ENCODE measurements at places on chromosomes 5 and 9. TPM values are rescaled to one million over a fixed set of nuclear protein-coding genes. Genes with fewer than 3 reads are reported as not detected.

GRCh38 chr9:89770531-89771174, 165.8 kb downstream of the GADD45G start:
- DNase-seq = peak; percentile 24
- peaks cover 9% of the 10 kb centered on the region for H3K4me1 ChIP-seq
- no peaks in the 10 kb centered on the region for H3K36me3 ChIP-seq
- H3K27ac ChIP-seq = no peak overlapping the region
- H3K27me3 ChIP-seq = no peaks in the 10 kb centered on the region
- no peak overlapping the region for H3K4me3 ChIP-seq

- no peaks in the 10 kb centered on the region for H3K27me3 ChIP-seq
- no peak for DNase-seq
- H3K4me3 ChIP-seq = no peak overlapping the region
- H3K4me1 ChIP-seq = peaks cover 50% of the 10 kb centered on the region
- peaks cover 35% of the 10 kb centered on the region for H3K36me3 ChIP-seq
These were observed 3.6 kb downstream of the MGAT4B start for GRCh38 chr5:179802950-179803562.

- H3K27ac ChIP-seq = peak overlapping the region; percentile 70
- peak; percentile 15 for DNase-seq
- H3K4me3 ChIP-seq = peak overlapping the region; percentile 69
These were observed 697 bp downstream of the SLC1A1 start for GRCh38 chr9:4490705-4491625.

DNA sequence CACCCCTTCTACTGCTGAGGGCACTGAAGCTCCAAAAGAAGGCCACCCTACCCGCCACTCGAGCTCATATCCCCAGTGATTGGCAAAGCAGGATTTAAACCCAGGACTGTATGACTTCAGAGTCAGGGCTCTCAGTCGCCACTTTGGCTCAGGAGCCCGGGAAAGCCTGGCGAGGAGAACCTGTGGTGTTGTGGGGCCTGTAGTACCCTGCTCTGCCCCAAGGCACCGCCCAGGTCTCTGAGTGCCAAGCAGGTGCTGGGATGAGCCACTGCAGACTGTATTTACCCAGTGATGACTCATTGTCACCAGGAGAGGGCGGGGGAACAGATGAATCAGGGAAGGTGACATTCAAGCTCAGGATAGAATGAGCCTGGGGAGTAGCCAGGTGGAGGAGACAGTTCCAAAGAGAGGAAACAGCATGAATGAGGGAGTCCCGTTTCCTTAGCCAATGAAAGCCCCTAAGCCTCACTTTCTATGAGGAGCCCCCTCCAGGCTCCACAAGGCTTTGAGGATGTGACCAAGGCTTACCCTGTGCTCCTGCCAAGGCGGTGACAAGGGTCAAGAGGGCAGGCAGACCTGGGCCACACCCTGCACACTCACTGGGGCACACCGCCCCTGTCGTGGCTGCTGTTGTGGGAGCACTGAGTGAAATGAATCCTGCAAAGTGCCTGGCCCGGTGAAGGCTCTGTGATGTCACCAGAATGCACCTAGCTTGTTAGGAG, 17.8 kb upstream of the DPM2 start:
- H3K4me1 ChIP-seq = peaks cover 57% of the 10 kb centered on the region
- H3K27ac ChIP-seq = peak overlapping the region; percentile 68
- no peak overlapping the region for H3K4me3 ChIP-seq
- H3K36me3 ChIP-seq = no peaks in the 10 kb centered on the region

DNA sequence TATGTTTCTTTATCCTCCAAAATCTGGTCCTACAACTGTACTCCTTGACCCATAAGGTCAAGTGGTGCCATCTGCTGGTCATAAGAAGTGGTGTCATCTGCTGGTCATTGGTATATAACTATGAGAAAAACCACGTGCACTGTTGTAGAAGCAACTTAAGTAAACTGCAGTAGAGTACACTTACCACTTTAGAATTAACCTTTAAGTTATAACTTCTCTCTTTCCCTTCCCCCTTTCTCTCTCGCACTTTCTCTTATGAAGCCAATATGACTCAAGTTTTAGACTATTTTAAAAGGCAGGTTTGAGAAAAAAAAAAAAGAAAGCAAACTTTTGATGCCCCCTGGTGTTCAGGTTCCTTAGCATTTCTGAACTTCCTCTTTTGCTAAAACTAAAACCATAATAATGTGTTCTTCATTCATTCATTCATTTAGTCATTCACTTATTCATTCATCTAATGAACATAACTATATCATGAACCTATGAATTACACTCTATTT, 12.8 kb upstream of the MTAP start:
- no peak overlapping the region for H3K4me3 ChIP-seq
- H3K4me1 ChIP-seq = no peaks in the 10 kb centered on the region
- H3K27ac ChIP-seq = no peak overlapping the region
- peak; percentile 51 for DNase-seq

- DNase-seq = no peak
- no peaks in the 10 kb centered on the region for H3K27me3 ChIP-seq
- H3K36me3 ChIP-seq = peaks cover 7% of the 10 kb centered on the region
These were observed 9.7 kb downstream of the FAXDC2 start for GRCh38 chr5:154840435-154841272.

DNA sequence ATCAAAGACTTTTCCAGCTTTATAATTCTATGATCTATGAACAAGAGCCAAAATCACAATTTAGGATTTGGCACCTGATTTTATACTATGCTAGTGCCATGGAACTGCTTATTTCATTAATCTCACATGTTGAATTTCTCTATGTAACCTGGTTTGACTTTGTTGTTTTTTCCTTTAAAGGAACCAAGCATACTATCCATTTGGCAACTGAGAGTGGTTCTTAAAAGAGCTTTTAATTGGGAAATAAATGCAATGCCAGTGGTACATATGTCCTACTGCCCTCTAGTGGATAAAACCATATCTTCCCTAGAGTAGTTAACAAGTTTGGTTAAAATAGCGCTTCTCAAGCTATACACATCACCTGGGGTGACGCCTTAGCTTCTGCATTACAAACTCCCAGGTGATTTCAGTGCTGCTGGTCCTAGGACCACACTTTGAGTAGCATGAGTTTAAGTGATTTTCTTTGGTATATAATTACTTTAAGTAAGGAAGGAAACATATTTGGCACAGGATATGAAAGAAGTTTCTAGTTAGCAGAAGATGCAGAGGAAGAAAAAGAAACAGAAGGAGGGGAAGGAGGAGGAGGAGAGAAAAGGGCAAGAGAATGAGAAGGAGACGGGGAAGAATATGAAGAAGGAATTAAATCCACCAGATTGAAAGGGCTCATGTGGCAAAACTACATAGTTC, 56.8 kb downstream of the FGF10 start:
- no peaks in the 10 kb centered on the region for H3K36me3 ChIP-seq
- no peaks in the 10 kb centered on the region for H3K4me1 ChIP-seq
- H3K27me3 ChIP-seq = no peaks in the 10 kb centered on the region
- DNase-seq = no peak

GRCh38 chr5:113526421-113526820, 12.9 kb downstream of the YTHDC2 start:
- DNase-seq = no peak
- no peak overlapping the region for H3K27ac ChIP-seq
- no peaks in the 10 kb centered on the region for H3K36me3 ChIP-seq
- H3K27me3 ChIP-seq = no peaks in the 10 kb centered on the region
- peaks cover 30% of the 10 kb centered on the region for H3K4me1 ChIP-seq

DNA sequence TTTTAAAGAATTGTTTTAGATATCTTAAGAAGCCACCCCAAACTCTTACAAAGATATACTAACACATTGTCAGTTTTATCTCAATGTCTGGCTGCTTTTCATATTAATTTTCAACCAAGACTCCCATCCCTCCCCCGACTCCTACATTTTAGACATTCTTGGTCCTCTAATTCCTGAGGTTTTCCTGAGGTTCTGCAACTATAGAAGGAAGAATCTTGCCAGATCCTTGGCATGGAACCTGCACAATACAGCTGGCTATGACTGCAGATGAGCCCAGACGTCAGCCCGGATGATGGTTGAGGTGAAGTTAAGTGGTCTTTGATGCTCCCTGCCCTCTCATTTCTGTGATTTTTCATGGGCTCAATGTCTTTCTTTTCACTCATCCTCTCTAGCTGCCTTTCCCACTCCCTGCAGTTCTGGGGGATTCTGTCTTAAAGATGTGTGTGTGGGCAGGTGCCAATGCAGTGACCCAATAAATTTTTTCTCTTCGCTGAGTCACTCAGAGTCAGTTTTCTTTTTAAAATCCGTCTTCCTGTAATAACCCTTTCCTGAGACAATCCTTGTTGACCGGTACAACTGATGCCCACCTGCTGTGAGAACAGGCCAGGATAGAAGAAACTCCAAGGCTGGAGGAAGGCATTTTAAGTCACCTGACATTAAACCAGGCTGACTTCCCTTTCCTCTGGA, 237.8 kb upstream of the GAS1 start:
- no peak for DNase-seq
- H3K27ac ChIP-seq = no peak overlapping the region
- H3K27me3 ChIP-seq = no peaks in the 10 kb centered on the region

GRCh38 chr9:136297016-136297691, 6.7 kb downstream of the CCDC187 start:
- no peaks in the 10 kb centered on the region for H3K36me3 ChIP-seq
- H3K27ac ChIP-seq = no peak overlapping the region
- no peak overlapping the region for H3K4me3 ChIP-seq
- no peak for DNase-seq
- no peaks in the 10 kb centered on the region for H3K4me1 ChIP-seq

DNA sequence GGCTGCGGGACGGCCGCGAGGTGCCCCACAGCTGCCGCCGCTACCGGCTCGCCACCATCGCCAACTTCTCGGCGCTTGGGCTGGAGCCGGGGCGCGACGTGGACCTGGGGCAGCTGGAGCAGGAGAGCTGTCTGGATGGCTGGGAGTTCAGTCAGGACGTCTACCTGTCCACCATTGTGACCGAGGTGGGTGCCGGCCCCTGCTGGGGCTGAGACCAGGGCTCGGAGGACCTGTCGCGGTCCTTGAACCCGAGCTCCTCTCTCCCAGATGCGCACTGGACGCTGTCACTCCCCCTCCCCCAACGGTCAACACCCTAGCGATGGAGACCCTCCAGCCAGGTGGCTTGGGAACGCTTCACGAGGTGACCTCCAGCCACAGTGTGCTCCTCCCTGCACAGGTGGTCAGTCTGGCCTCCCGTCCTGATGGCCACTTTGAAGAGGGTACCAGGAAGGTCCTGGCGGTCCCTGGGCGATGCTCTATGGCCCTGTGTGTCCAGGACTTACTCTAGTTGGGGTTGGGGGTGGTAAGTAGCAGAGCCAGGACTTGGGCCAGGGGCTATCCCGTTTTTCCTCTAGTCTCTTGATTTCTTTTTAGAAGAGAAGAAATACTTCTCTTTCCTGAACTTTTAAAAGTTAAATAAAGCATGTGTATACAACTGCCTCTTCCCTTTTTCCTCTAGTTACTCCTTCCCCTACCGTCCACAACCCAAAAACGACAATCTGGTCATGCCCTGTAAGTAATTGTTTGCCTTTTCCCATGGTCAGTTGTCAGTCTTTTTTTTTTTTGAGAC, 866 bp downstream of the SLC22A5 start:
- H3K36me3 ChIP-seq = no peaks in the 10 kb centered on the region
- H3K27ac ChIP-seq = peak overlapping the region; percentile 70
- H3K4me3 ChIP-seq = peak overlapping the region; percentile 74
- peaks cover 47% of the 10 kb centered on the region for H3K4me1 ChIP-seq
- DNase-seq = no peak

DNA sequence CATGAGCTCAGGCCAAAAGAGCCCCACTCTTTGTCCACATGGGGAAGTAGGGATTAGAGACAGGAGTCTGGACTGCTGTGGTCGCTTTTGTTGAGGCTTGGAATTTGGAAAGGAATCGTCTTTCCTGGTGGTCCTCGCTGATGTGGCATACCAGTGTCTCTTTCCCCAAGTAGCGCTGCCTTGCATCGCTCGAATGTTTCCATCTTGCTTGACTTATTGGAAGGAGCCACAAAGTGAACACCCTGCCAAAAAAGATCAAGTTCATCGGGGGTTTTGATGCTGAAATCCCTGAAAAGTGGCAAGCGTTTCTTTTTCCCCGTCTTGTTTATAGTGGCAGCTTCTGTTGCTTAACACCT, 161.3 kb downstream of the MACROH2A1 start:
- H3K27me3 ChIP-seq = peaks cover 3% of the 10 kb centered on the region
- no peak for DNase-seq
- no peaks in the 10 kb centered on the region for H3K36me3 ChIP-seq
- no peak overlapping the region for H3K4me3 ChIP-seq
- H3K4me1 ChIP-seq = peaks cover 8% of the 10 kb centered on the region
- H3K27ac ChIP-seq = no peak overlapping the region

DNA sequence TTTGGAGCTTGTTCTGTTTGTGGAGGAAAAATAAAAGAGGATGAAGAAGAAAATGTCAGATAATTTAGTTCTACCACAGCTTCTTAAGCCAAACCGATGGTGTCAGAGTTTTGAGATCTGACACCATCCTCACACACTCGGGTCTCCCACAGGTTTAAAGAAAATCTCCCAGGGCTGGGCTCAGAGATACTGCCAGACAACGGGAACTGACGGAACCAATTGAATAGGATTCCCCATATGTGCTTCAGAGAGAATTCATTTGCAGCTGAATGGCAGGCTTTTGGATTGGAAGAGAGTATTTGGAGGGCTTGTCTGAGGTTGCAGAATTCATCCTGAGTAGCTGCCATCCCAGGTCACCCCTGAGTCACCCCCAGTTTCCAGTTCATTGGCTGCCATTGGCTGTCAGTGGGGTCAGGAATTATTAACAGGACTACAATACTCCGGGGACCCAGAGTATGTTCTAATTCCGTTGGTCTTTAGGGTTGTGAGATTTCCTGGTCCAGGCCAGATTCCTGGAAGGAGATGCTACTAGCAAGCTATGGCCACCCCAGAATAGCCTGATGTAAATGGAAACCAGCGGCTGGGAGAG, 131.3 kb downstream of the PDZD2 start:
- no peak overlapping the region for H3K4me3 ChIP-seq
- no peaks in the 10 kb centered on the region for H3K27me3 ChIP-seq
- no peaks in the 10 kb centered on the region for H3K36me3 ChIP-seq
- DNase-seq = no peak
- peaks cover 63% of the 10 kb centered on the region for H3K4me1 ChIP-seq
- H3K27ac ChIP-seq = peak overlapping the region; percentile 22

Gene TRIM14
- total RNA-seq = 1.5 TPM

Gene C9
- not detected for total RNA-seq

Gene ARHGEF28
- 1.1 TPM for total RNA-seq

Gene ENTREP1
- total RNA-seq = 23.4 TPM

All from heart right ventricle (tissue), 16 donors.